Chondrocyte (in vitro differentiated cells): ENCODE measurements at places on chromosomes 3 and 15. TPM values are rescaled to one million over a fixed set of nuclear protein-coding genes. Genes with fewer than 3 reads are reported as not detected.
A peak's percentile ranks its signal among the peaks of the same experiment; 100 is the strongest.

DNA sequence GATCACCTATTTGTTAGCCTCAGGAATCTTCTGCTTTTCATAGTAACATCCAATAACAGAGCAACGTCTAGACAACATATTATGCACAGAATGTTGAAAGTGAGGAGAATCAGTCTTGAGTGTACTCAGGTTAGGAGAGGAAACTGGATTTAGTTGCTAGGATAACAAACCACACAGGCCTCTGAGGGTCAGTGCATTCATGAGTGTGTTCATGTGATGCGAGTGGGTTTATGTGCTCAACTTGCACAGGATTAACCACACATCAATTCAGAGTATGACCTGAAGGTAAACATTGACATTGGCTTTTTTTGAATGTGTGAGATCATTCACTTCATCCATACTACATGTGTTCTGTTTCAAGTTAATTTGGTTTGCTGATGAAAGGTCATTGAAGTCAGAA is 287.6 kb downstream of the DIPK2A start:
- H3K4me1 ChIP-seq = peaks cover 4% of the 10 kb centered on the region
- H3K27me3 ChIP-seq = peaks cover 2% of the 10 kb centered on the region
- H3K27ac ChIP-seq = no peak overlapping the region
- no peak for DNase-seq

- no peaks in the 10 kb centered on the region for H3K27me3 ChIP-seq
- H3K36me3 ChIP-seq = no peaks in the 10 kb centered on the region
- no peak overlapping the region for H3K4me3 ChIP-seq
- DNase-seq = no peak
- H3K27ac ChIP-seq = no peak overlapping the region
- H3K4me1 ChIP-seq = peaks cover 55% of the 10 kb centered on the region
These were observed 58.9 kb downstream of the RARB start for GRCh38 chr3:25486932-25487331.

DNA sequence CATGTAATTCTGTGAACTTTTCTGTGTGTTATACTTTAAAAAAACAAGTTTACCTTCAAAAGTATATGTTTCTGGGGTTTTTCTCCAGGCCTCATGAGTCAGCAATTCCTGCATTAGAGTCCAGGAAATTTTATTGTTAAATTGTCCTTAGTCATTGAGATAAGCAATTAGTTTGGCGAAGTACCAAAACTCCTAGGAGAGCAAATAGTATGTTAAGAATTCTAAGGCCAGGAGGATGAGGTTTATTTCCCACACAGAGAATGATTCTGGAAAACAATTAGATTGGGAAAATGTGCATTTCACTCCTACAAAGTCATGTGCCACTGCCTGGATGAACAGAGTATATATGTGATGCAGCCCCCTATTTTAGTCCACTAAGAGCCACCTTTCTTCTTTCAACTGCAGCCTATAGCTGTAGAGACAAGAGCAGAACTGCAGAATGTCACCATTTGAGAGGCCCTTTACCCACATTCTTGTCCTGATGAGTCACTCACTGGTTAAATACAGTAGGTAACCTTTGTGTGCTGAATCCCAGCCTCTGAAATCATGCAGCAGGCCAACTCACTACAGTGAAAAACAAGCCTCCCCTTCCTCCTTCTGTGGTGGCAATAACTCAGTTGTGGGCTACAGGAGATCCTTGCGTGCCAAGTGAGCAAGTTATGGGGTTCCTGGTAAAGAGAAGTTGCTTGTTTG is 452.8 kb upstream of the THBS1 start:
- no peak for DNase-seq
- H3K27ac ChIP-seq = peak overlapping the region; percentile 96
- H3K36me3 ChIP-seq = no peaks in the 10 kb centered on the region
- H3K27me3 ChIP-seq = no peaks in the 10 kb centered on the region
- no peak overlapping the region for H3K4me3 ChIP-seq

- H3K4me1 ChIP-seq = no peaks in the 10 kb centered on the region
- no peak overlapping the region for H3K4me3 ChIP-seq
- H3K27ac ChIP-seq = no peak overlapping the region
- H3K36me3 ChIP-seq = peaks cover 8% of the 10 kb centered on the region
These were observed 81.6 kb downstream of the HERC1 start for GRCh38 chr15:63752075-63752684.

Gene TMEM42
- 14.2 to 14.6 TPM (median 14.3 TPM) in 3 replicates for total RNA-seq

Gene CSTA
- total RNA-seq = not detected in 3 replicates
